ENCODE measurements at places on chromosomes 12 and 14.

DNA sequence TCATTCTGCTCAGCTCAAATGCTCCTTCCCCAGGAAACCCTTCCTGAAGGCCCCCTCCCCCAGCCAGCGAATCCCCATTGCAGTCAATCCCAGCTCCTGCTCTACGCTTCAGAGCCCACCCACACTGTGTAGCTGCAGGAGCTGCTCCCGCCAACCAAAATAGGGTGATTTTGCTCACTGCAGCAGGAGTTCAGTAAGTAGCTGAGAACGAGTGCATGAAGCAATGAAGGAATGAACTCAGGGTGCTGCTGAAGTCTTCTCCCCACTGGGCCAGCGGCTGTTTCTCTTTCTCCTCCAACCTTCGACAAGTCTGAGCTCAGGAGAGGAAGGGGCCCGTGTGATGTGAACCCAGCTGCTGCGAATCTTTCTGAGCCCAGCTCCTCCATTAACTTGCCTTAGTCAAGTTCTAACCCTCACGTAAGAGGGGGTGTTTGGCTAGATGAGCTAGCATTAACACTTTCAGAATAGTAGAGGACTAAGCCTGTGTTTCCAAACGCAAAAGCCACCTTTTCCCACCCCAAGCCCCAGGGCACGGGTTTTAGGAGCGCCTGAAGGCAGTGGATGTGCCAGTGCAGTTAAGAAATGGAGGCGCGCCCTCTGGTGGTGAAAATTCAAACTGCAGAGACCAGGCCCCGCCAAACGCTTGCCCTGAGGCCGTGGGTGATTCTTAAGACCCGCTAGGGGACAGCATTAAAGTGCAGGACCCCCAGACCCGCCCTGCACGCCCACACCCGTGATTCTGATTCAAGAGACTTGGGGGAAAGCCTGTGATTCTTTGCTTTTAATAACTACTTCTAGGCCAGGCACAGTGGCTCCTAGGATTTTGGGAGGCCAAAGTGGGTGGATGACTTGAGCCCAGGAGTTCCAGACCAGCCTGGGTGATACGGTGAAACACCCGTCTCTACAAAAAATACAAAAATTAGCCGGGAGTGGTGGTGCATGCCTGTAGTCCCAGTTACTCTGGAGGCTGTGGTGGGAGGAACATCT is 11.9 kb upstream of the SERPINA4 start:
- DNase-seq: peak; percentile 64

DNA sequence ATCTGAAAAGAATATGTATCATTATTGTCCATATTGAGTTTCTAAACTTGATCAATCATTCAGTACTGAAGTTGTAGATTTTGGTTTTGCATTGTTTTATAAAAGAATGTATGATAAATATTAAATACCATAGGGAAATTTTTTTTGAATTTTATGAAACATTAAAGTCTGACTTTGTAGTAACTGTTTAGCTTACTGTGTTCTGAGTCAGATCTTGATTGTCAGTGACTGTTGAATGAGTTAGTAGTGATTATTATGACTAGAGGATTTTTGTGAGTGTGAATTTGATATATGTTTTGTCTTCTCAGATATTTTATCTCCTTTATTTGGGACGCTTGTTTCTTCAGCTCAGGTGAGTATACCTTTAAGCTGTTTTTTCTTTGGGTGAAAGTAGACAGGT is 10.1 kb downstream of the TDP1 start:
- DNase-seq: no peak

DNA sequence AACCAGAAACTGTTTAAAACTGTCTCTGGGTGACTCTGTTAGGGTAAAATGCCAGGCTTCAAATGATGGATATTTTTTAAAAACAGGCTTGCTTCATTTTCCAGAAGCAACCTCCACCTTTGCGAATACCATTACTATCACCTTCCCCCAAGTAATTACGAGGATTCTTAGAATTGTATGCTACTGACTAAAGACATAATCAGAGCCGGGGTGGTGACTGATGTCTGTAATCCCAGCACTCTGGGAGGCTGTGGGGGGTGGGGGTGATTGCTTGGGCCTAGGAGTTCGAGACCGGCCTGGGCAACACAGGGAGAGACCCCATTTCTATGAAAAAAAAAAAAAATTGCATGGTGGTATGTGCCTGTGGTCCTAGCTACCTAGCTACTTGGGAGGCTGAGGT is 38.3 kb downstream of the FGD6 start:
- DNase-seq: no peak

GRCh38 chr12:63224396-63224795 is 73.4 kb upstream of the AVPR1A start:
- no peak for DNase-seq

DNA sequence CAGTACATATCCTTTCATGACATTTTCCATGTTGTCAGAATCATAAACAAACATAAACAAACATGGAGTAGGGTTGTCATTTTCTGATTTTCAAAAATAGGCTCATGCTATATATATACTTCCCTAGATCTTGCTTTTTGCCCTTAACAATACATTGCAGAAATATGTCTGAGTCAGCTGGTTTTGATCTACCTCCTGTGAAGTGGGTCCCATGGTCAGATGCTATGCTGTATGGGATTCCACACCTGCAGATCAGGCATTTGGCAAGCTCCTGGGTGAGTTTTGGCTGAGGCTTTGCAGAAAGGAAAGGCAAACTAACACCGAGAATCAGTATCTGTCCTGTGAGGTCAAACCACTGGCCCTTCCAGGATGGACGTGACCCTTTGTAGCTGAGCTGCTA is 183.0 kb upstream of the ARID2 start:
- DNase-seq: no peak

- DNase-seq: no peak
Observed at GRCh38 chr12:96219700-96220206, 25.6 kb downstream of the ELK3 start.

DNA sequence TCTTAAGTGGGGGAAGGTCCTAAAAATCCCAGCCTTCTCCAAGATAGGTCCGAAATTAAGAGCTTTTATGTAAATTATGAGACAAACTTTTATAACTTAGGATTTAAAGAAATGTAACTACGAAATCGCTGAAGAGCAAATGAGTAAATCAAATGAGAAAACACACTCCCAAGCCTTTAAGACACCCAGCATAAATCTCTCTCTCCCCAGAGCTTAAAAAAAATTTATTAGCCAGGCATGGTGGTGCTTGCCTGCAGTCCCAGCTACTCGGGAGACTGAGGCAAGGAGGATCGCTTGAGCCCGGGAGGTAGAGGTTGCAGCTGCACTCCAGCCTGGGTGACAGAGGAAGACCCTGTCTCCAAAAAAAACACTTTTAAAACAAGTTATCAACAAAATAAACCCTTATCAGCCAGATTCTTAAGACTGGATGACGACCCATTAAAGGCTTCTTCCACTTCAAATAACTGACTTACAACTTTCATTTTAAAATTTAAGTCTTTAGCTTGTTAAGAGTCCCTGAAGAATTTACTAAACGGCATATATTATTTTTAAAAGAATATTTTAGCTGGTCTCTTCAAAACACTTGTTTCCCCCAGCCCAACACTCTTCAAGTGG is 3.2 kb downstream of the PTGES3 start:
- DNase-seq: no peak

DNA sequence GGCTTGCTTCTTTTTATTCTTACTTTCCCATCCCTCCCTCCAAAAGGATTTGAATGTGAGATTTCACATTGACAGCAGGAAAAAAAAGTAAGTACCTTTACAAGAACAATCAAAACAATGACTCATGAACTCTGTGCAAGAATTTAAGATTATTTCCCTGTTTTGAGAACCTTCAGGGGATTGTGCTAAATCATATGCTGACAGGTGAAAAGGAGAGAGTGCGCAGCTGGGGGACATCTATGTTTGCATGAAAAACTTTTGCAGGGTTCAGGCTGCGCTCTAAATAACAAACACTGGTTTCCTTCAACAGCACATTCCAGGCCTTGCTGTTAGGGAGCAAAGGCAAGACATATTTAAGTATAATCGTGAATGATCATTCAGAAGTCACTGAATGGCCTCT is 27.3 kb downstream of the RERG start:
- no peak for DNase-seq

GRCh38 chr12:114415525-114415868 is 9.6 kb upstream of the TBX5 start:
- DNase-seq: no peak

- no peak for DNase-seq
Observed at GRCh38 chr14:76104802-76105355, 46.8 kb upstream of the GPATCH2L start.

- DNase-seq: no peak
Observed at GRCh38 chr14:34999500-34999899, 16.7 kb downstream of the SRP54 start.

DNA sequence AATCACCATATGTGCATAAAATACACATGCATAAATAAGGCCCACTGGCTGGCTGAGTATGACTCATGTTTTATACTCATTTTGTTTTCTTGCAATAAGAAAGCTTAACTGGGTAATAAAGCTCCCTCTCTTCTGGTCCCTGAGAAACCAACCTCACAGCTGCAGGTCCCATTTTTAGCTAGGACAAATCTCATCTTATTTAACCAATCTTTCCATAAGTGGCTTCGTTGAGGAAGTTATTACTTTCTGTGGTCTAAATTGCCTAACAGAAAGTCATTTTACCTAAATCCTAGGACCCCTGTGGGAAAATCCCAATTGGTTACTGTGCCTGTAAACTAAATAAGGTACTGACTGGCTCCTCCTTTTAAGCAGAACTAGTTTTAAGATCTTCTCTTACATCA is 232.8 kb upstream of the FBXO33 start:
- DNase-seq: no peak

DNA sequence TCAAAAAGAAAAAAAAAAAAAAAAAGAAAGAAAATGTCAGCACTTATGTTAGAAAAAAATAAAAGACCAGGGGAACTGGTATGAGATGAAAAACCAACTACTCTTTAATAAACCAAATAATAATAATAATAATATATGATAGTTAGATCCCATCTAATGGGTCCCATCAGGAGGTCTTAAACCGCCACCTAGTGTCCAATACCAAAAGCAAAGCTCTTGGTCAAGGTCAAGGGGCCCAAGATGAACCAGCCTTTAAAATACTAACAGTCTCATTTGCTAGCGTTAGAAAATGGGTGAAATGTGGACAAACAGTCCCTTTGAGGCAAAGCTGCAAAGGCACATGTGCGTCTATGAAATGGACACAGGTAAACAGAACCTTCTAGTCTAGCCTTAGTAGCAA is 12.3 kb downstream of the BRAP start:
- DNase-seq: no peak

DNA sequence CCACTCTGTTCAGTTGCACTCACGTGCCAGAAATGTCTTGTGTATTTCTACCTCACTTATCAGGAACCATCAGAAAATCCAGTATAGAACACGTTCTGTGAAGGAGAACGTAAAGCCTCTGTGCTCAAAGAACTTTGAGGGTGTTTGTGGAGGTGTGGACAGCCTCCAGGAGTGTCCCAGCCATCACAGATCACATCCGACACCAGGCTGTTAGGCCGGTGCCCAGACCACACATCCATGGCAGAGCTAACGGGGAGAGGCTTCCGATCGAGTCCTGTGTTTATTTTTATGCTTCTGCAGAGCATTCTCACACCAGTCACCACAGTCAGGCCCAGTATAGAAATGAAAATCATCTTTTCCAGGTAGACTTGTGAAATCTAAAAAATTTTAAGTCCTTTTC is 53.6 kb downstream of the TPCN1 start:
- DNase-seq: peak; percentile 54

DNA sequence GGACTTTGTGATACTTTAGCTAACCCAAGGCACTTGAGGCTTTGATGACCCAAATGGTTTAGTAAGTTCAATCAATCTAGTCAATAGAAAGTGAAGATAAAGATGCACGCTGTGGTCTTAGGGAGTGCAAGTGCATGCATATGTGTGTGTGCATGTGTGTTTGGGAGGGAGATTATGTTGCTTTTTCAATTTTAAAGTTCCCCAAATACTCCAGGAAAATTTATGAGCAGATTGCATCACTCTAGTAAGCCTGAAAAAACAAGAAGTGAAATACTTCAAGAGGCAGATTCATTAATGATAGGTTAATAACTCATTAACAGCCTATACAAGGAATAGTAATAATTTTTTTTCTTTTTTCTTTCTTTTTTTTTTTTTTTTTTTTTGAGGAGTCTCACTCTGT is 12.4 kb upstream of the SIX1 start:
- no peak for DNase-seq

GRCh38 chr12:59027199-59027598 is 106.9 kb upstream of the LRIG3 start:
- DNase-seq: no peak

DNA sequence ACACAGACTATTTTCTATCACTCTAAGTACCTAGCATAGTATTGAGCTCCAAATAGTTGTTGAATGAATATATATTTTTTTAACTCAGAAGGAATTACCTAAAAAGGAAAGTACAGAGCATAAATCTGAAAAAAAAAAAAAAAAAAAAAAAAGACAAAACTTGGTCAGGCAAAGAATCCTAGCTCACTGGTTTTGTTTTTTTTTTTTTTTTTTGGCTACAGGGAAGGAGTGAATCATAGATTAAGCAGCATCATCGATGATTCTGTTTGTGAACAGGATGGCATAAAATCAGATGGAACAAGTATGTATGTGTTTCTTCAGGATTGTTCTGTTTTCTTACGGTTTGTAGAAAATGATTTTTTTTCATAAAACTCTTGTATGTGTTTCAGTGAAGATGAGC is 66.1 kb upstream of the BCAT1 start:
- DNase-seq: no peak

GRCh38 chr14:100374876-100375265 is 51.7 kb downstream of the SLC25A47 start:
- no peak for DNase-seq
